ENCODE measurements at places on chromosomes 12 and 14.
A peak's percentile ranks its signal among the peaks of the same experiment; 100 is the strongest.

- DNase-seq: peak; percentile 35
These were observed 572 bp downstream of the RAN start for GRCh38 chr12:130872179-130873096.

- peak; percentile 10 for DNase-seq
These were observed 51.6 kb downstream of the CAND1 start for GRCh38 chr12:67320614-67321295.

DNA sequence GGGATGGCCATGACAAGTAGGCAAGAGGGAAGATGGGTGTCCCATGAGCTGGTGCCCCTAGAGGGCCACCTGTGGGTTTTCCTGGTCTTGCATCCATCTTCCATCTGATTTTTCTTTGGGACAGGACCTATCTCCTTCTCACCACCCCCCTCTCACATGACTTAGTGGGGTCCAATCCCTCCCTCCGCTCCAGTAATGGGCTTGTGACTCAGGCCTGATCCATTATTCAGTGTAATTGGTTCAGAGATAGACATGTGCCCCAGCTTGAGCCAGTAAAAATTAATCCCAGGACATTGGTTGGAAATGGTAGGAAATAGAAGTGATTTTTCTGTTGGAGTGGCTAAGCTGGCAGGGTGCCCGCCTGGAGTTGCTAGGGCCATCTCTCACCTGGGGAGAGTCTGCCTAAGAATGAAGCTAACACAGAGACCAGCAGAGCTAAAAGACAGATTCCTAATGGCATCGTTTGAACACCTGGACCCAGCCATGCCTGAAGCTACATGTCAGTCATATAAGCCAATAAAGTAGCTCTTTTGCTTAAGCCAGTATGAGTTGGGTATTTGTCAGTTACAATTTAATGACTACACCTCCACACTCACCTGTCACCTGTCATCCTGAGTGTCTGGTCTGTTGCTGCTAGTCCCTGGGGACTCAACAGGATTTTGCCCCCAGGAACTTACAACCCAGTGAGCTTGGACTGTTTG lies 14.7 kb downstream of the RASAL1 start:
- DNase-seq: peak; percentile 30

GRCh38 chr14:89566644-89567415 lies 149.8 kb upstream of the FOXN3 start:
- DNase-seq: no peak

GRCh38 chr12:1575408-1576401 lies 18.7 kb downstream of the FBXL14 start:
- no peak for DNase-seq

DNA sequence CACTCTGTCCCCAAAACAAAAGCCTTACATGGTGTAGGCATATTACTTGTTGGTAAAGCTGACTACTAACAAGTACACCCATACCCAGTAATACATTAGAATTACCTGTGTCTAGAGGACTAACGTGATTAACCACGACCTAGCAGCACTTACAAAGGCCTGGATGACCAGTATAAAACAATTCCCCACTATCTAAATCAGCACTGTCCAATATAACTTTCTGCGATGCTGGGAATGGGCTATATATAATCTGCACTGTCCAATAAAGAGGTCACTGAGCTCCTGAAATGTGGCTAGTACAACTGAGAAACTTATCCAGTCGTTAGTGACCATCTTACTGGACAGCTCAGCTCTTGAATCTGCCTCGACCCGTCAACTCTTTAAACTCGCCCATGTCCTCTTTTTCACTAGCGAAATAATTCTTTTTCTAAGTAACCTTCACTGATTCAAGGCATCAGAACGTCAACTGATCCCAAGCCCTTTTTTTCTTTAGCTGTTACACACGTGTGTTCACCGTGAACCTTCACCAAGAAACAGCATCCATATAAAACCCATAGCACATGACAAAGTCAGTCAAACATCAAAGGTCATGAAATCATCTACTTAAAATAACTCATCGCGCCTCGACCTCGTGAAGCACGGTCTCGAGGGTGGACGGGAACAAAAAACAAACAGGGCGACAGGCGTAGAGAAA lies 905 bp upstream of the CIPC start:
- peak; percentile 45 for DNase-seq

GRCh38 chr12:46271863-46272262 lies 3.0 kb upstream of the SLC38A1 start:
- DNase-seq: no peak

- no peak for DNase-seq
These were observed 771 bp downstream of the OTX2 start for GRCh38 chr14:56809270-56810146.

DNA sequence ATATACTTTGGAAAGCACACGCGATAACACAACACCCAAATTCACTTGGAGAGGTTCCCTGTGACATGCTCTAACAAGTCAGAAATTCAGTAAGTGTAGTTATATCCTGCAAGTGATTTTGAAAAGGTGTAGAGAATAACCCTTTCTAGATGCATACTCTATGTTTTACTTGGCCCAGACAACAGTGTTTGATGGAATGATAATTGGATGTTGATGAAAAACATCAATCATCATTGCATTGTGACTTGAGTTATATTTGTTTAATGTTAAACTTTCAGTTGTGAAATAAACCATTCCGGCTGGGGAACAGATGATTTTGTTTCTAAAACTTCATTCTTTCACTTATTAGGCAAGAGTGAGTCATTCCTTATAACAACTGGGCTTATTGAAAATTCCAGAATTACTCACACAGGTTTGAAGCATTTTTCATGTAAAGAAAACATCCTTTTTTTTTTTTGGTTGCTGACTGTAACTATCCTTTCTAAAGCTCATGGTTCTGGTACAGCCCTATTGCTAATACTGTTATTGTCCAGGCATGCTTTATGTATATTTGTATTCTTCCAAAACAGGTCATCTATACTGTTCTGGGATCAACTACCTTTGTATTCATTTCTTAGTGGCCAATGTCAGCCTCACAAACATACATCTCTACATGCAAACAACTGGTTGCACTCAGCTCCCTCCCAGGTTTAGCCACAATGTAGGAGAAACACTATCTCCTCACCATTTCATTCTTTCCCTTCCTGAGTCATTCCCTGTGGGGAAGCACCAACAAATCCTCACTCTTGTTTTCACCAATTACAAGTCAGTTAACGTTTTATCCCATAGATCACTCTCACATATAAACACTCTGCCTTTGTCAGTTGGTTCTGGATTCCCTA lies 121.2 kb upstream of the LRIG3 start:
- peak; percentile 95 for DNase-seq

Measured in ELR (cell line).